Suprapubic skin (tissue), 4 donors: ENCODE measurements at places on chromosomes 16 and 17.

GRCh38 chr16:84823484-84823883, 3.7 kb downstream of the CRISPLD2 start:
- no peak for DNase-seq

- no peak for DNase-seq
Observed at GRCh38 chr17:1227917-1228780, 42.1 kb upstream of the BHLHA9 start.

DNA sequence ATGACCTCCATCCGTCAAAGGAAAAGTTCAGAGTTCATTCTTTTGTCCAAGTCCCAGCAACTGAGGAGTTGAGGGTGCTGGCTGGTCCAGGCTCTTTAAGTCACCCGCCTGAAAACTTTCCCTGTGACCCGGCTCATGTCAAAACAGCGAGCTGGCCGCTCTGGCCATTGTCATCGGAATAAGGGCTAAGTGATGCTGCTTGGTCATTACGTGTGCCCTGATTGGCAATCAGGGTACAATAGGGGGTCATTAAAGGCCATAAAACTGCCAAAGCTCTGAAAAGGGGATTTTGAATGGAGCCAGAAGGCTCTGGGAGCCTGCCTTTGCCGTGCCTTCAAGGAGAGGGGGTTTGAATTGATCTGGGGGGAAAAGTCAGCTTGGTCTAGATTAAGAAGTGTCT, 88.5 kb upstream of the IRX3 start:
- DNase-seq = no peak

GRCh38 chr16:20611975-20612481, 35.9 kb upstream of the ACSM2B start:
- no peak for DNase-seq

GRCh38 chr16:19001788-19002187, 18.1 kb downstream of the TMC7 start:
- no peak for DNase-seq

GRCh38 chr17:67411397-67411796, 34.3 kb downstream of the PITPNC1 start:
- DNase-seq = no peak

GRCh38 chr16:26453215-26453614, 613.5 kb upstream of the C16orf82 start:
- DNase-seq = no peak

DNA sequence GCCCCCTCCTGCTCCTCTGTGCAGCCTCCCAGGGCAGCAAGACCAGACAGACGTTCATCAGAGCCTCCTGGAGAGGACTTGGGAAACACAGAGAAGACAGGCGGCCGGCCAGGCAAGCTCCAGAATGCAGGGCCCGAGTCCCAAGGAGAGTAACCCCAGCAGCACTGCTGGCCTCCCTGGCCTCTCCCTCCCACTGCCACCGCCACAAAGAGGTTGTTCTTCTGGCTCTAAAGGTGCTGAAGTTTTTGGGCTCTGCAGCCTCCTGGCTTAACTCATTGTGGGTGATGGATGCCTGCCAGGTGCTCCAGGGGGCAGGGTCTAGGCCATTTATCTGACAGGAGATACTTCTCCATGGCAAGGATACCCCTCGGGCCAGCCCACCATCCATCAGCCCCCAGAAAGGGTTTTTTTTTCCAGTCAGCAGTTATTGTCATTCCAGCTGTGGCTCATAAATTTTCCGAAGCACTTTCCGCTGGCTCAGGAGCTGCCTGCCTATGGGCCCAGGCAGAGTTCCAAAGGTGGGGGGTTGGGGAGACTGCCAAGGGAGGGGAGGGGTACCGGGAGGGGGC, 32.0 kb upstream of the MRPS23 start:
- no peak for DNase-seq

- DNase-seq = no peak
Observed at GRCh38 chr17:59094861-59095530, 11.7 kb downstream of the TRIM37 start.

DNA sequence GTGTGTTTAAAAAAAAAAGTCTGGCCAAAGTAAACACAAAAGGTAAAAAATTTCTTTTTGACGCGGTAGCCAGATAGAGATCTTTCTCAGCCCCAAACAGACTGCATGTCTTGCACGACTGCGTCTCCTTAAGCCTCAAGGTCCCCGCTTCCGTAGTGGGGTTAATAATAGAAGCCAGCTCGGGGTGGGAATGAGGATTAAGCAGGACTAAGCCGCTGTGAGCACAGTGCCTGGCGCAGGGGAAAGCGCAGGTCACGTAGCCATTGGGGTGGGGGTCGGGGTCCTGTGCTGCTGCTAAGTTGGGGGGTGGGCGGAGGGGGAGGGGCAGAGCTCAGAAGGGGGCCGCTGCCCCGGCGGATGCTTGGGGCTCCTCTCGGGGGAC, 521 bp downstream of the GGA2 start:
- no peak for DNase-seq

GRCh38 chr17:27356091-27356705, 62.3 kb downstream of the WSB1 start:
- DNase-seq = no peak

- DNase-seq = no peak
Observed at GRCh38 chr16:9578459-9578858, 487.0 kb downstream of the HAPSTR1 start.

GRCh38 chr16:9807302-9807701, 374.9 kb downstream of the GRIN2A start:
- DNase-seq = no peak

GRCh38 chr17:63495491-63495890, 18.6 kb downstream of the ACE start:
- no peak for DNase-seq

DNA sequence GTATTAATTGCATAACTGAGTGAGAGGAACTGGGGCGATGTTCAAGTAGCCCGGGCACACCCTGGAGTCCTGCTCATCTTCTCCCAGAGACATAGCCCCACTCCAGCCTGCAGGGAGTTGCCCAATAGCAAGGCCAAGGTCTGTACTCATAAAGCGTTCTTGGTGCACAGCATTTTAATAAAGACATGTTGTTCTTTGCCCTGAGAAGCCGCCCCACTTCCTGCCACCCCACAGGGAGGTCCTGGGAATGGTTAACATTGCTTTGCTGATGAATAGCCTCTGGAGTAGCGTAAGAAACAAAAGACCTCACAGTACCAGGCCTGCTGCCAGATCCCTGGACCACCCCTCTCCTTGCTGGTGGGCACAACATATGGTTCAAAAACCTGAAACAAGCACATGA, 21.6 kb upstream of the CDH1 start:
- DNase-seq = no peak

- peak; percentile 96 for DNase-seq
Observed at GRCh38 chr17:29613352-29613837, 9.3 kb downstream of the CORO6 start.

GRCh38 chr17:44761932-44762810, 3.4 kb downstream of the ADAM11 start:
- no peak for DNase-seq

DNA sequence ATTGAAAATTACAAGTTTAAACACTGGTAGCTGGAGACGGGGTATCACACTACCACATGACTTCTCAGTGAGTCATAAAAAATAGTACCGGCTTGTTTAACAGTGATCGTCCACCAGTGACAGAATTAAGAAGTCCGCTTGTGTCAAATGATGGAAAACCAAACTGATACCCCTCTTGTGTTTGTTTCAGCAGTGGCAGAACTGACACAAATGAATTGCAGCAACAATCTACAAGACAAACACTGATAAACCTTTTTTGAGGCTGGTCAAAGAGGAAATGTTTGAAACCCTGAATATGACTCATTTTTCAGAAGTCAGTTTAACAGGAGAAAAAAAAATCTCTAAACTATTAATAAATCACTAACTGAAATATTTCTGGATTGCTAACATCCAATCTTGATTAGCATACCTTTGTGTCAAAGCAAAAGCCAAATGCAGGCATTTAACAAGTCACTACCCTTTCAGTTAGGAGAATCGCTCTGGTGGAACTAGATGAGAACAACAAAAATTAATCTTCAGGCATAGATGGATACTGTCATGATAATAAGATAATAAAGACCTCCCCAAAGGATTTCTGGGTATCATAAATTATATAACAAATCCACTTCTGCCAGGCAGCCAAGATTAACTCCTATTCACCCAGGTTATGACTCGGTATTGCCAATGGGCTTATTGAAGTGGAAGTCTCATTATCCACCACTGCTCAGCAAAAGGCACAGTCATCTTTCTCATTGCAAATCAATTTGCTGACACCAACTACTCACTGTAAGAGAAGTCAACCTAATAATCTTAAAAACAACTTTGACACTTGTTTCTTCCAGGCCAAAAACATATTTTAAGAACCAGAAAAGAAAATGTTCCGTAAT, 20.8 kb downstream of the DCUN1D3 start:
- no peak for DNase-seq

DNA sequence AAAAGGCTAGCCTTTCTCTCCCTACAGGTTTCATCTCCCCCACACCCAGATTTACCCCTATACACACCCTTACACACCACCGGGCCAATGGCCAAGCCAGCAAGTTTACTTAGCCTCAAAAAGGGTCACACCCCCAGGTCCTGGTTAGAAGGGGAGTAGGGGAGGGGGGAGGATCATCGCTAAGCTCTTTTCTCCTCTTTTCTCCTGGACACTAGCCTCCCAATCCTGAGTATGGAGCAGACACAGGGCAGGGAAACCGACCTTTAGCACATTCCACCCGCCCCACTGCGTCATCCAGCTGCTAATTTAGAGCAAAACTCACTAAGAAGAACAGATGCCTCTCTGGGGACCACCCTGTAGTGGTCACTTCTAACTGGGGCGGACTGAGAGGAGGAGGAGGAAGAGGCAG, 4.4 kb downstream of the ACLY start:
- DNase-seq = no peak

DNA sequence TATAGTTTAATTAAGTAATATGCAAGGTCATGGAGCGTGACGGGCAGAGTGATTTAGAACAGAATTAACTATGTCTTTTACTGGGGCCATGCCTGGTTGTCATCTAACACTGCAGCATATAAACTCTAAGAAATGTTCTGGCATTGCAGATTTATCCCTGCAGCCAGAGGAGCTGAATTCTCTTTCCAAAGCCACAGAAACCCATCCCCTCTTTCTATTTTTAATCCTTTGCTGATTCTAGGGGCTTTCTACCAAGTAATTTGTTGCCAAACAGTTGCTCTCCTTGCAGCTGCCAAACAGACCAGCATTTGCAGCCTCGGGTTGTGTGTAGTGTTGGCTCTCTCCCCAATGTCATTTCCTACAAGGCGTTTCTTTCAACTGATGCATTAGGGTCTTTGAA, 243.2 kb upstream of the MON1B start:
- no peak for DNase-seq

- no peak for DNase-seq
Observed at GRCh38 chr16:57471852-57472664, 9.6 kb downstream of the POLR2C start.

GRCh38 chr17:29758255-29758654, 135.5 kb upstream of the CORO6 start:
- no peak for DNase-seq

- DNase-seq = no peak
Observed at GRCh38 chr17:27896701-27897100, 3.5 kb upstream of the LYRM9 start.

DNA sequence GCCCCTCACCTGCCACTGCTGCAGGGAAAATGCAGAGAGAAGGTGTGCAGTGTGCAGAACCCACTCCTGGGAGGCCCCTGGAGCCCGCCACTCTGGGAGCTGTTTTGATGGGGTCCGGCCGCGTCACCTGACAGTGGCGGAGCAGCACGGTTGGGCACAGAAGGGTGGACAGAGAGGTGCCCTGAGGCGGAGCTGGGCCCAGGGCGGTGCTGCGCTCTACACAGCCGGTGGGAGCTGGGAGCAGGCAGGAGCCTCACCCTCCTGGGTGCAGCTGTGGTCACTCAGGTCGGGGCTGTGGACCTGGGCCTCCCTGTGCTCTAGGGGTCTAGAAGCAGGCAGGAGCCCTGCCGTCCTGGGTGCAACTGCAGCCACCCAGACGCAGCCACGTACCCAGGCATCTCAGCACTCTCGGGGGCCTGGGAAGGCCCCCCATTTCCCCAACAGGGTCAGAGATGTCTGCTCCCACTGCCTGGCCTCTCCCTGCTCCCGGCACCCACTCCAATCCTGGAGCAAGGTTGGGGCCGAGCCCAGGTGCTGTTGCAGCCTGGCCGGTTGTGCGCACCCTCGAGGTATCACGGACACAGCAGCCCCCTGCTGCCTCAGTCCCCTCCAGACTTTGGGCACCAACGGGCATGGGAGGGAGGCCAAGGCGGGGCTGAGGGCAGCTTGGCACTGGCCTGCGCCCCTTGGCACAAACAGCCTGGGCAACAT, 304.4 kb upstream of the AXIN2 start:
- no peak for DNase-seq

DNA sequence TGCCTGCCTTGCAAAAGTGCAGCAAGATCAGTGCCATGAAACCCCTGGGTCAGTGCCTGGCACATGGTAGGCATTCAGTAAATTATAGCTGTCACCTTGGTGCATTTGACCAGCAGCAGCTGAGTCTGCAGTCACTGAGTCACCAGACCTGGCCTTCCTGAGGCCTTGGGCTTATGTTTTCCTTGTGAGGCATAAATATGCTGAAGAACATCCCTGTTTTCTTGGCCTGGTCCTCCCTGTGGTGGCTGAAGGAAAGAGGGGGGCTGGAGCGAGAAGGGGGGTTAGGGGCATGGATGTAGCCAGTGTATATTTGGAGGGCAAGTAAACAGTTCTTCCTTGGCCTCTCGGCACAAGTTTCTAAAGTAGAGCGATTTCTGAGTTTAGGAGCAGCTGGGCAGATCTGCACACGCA, 26.5 kb downstream of the EPN2 start:
- no peak for DNase-seq

- DNase-seq = no peak
Observed at GRCh38 chr17:65198653-65199382, 61.6 kb downstream of the RGS9 start.

- no peak for DNase-seq
Observed at GRCh38 chr17:75626496-75627038, 6.7 kb upstream of the SMIM5 start.

- no peak for DNase-seq
Observed at GRCh38 chr17:65022751-65023700, 33.5 kb downstream of the GNA13 start.

DNA sequence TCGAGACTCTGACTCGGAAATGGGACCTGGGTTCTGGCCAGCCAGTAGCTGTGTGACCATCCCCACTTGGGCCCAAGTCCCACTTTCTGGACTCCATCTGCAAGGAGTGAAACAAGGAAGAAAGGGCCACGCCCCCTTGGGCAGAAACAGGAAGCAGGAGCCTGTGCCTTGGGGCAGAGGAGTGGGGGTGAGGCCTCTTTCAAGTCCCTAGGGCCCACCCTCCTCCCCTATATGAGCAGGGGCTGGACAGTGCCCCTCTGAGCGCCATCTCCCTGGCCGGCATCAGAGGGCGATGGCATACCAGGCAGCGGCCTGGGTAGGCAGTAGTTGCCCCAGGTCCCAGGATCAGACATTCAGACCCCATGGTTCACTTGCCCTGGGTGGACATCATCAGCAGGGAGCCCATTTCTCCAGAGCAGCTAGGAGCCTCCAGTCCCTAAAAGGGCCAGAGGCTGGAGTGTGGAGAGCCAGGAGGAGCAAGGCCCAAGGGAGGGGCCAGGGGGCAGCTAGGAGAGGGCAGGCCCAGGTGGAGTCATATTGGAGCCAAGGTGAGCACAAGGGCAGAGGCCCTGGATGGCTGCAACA, 7.1 kb downstream of the BCAR1 start:
- DNase-seq = no peak
